Diencephalon (tissue), 1 donor: ENCODE measurements at places on chromosomes 6 and 20. TPM values are rescaled to one million over a fixed set of nuclear protein-coding genes. Genes with fewer than 3 reads are reported as not detected.

PRR18 gene
- 2.5 TPM for total RNA-seq

SLC4A11 gene
- not detected for total RNA-seq

SASH1 gene
- 49.1 TPM for total RNA-seq

DOK5 gene
- total RNA-seq: 26.8 TPM

BCL2L1 gene
- total RNA-seq: 46.4 TPM

DDAH2 gene
- total RNA-seq: 86.3 TPM

CCM2L gene
- total RNA-seq: 3.7 TPM

PSMB9 gene
- total RNA-seq: 3.2 TPM

CLPSL2 gene
- total RNA-seq: not detected

LGSN gene
- under 0.01 TPM for total RNA-seq

VGLL2 gene
- total RNA-seq: 0.46 TPM

C4B gene
- total RNA-seq: 47.7 TPM

COL10A1 gene
- not detected for total RNA-seq

CUTA gene
- 113 TPM for total RNA-seq
